ENCODE measurements at places on chromosomes 6 and 20.

DNA sequence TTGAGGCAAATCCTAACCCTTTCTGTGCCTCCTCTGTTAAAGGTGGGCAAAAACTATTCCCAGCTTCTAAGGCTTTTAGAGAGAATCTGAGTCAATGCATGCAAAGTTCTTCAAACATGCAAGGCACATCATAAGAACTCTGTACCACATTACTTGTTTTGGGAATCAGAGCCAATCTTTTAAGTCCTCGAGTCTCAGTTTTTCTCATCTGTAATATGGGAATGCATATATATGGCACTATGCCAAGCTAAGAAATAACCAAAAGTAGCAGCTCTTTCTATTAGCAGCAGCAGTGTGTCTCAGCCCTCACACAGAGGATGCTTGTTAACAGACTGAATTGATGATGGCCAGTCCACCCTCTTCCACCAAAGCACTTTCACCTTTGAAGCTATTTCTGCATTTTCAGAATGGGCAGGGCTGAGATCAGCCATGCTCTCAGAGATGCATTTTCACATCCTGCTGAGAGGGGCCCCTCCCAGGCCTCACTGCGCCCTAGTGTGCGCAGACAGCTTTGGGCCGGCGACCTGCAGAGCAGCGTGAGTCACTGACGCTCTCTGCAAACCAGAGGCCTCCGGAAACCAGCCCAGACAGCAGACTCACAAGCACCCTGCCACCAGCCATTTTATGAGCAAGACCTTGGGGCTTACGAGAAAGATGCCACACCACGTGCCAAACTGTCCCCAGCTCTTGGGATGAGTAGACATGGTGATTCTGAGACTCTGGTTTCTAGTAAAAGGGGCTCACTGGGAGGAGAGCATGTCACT lies 138.0 kb downstream of the NFATC2 start:
- DNase-seq = peak; percentile 80

DNA sequence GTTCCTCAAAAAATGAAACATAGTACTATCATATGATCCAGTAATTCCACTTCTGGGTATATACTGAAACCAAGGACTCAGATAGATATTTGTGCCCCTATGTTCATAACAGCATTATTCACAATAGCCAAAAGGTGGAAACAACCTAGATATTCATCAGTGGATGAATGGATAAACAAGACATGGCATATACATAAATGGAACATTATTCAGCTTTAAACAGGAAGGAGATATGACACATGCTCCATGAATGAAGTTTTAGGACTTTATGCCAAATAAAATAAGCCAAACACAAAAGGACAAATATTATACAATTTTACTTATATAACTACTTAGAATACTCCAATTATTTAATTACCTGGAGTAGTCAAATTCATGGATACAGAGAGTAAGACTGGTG lies 16.4 kb downstream of the PLCB1 start:
- DNase-seq = no peak

DNA sequence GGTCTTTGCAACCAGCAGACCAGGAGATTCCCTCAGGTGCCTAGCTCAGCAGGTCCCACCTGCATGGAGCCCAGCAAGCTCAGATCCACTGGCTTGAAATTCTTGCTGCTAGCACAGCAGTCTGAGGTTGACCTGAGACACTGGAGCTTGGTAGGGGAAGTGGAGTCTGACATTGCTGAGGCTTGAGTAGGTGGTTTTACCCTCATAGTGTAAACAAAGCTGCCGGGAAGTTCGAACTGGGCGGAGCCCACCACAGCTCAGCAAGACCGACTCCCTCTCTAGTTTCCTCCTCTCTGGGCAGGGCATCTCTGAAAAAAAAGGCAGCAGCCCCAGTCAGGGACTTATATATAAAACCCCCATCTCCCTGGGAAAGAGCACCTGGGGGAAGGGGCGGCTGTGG lies 34.3 kb downstream of the PRSS35 start:
- no peak for DNase-seq

DNA sequence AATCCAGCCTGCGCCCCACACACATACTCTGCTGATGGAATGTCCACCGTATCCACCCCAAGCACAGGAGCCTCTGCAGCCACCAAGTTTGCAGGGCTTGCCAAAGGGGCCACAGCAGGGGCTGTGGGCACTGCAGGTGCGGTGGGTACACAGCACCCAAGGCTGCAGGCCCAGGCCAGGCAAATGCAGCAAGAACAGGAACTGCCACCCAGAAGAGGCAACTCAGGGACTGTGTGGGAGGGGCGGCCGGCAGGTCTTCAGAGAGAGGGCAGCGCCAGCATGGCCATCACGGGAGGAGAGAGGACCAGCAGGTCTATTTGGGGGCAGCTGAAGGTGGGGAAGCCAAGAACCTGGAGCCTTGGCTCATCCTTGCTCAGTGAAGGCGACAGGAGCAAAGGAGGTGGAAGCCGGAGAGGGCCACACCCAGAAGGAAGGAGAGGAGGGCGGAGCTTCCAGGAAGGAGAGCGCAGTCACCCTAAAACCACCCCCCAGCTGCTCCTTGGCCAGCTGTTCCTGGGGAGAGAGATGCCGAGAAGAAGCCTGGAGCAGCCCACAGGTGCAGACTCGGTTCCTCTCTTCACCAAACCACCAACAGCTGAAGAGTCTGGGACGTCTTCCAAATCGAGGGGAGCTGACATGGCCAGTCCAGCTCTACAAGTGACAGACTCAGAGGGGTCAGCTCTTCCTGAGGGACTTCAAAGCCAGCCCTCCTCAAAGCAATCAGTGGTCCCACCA lies 265.1 kb upstream of the CDYL start:
- no peak for DNase-seq

DNA sequence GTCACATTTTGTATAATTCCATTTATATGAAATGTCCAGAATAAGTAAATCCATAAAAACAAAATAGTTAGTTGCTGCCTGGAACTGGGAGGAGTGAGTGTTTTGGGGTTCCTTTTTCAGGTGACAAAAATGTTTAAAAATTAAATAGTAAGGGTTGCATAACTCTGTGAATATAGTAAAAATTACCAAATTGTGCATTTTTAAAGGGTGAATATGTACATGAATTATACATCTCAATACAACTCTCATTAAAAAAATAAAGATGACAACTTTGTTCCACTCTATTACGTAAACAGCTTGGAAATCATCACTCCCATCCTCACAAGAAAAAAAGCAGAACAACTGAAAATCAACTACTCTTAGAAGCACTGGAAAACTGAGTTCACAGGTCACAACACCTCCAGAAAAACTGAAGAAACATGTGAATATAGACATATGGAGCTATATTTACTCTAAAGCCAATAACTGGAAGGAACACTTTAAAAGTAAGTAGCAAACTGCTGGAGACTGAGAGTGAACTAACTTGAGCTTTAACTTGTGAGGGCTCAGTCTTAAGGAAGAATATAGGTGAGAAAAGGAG lies 40.0 kb downstream of the RANBP9 start:
- no peak for DNase-seq

GRCh38 chr6:3751077-3751729 lies at the start of gene PXDC1:
PXDC1 (minus strand) TSS chr6:3751713; CDS start chr6:3751531, 182 bp downstream.
- no peak for DNase-seq

- DNase-seq = no peak
These were observed 4.6 kb downstream of the SGK2 start for GRCh38 chr20:43563429-43563828.

GRCh38 chr6:27922949-27923348 lies 10.8 kb upstream of the OR2B2 start:
- no peak for DNase-seq

DNA sequence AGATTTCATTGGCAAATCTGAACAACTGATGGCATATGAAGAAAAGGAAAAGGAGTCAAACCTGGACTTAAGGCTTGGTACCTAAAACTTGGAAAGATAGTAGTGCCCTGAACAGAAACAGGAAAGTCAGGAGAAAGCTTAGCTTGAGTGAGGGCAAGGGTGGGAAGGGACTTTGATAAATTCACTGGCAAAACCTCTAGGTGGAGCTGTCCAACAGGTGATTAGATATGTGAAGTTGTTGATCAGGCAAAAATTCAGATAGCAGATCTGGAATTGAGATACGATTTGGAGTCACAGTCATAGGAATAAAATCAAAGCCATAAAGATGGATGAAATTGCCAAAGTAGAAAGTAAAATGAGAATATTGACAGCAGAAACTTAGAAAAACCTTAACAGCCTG lies 16.1 kb upstream of the ZNF292 start:
- DNase-seq = peak; percentile 58

- DNase-seq = no peak
These were observed 26.8 kb downstream of the MANBAL start for GRCh38 chr20:37316116-37316774.

DNA sequence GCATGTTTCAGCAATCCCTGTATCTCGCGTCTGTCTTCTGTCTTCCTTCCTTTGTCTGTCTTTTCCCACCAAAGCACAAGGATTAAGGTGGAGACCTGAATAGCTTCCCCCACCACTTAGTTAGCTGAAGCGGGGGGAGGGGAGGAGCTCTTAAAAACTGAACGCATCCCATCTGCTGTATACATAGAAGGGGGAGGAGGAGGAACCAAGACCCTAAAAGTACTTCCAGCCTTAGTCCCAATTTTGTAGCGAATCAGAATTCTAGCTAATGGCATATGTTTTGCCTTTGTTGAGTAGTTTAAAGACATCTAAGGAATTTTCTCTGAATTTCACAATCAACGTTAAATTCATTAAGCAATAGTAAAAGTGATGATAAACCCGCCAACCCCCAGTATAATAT lies 47.9 kb downstream of the GNAS start:
- no peak for DNase-seq

DNA sequence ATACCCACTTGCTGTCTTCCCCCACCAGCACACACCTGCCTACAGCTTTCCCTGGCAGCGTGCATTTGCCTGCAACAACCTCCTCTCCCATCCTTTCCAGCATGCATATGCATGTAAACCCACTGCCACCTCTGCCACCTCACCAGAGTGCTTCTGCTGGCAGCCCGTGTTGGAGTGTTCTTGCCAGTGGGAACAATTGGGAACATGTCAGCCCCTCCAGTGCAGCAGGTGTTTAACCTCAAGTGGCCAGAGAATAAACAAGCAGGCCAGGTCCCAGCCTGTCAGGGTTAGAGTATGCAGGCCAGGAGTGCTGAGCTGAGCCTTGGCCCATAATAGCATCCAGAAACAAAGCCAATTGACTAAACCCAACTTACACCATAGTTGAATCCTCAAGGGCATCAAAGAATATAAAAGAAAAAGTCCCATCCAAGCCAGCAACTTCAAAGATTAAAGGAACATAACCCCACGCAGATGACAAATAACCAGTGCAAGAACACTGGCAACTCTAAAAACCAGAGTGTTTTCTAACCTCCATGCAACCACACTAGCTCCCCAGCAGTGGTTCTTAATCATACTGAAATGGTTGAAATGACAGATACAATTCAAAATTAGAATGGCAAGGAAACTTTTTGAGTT lies 1212.1 kb upstream of the CITED2 start:
- no peak for DNase-seq

DNA sequence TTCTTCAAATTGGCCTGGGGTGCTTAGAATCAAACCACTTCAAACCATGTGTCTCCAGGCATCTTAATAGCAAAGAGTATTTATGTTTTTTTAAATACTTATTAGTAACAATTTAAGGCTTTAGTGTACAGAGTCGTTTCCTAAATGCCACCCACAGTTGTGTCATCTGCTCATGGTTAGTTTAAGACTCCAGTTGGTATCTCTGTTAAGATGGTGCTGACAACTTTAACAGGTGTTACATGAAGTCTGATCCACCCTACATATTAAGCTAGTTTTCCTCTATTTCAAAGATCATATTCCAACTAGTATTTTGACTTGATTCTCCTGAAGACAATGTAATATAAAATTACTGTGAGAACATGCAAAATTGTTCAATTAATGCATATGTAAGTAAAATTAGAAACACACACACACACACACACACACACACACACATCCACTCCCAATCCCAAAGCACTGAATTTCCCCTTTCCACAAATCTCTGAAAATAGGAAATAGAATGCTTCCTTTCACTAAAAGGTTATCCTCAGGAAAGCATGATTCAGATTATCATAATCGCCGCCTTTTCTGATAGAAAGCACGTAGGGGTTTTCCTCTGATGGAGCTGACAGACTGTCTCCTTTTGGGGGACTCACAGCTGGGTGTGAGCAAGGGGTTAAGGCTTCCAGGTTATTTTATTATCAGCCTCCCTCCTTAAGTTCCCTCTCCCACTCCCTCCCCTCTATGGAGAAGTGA lies 10.5 kb downstream of the CNKSR3 start:
- no peak for DNase-seq

- DNase-seq = no peak
These were observed 244.8 kb downstream of the FARS2 start for GRCh38 chr6:5506149-5506548.

DNA sequence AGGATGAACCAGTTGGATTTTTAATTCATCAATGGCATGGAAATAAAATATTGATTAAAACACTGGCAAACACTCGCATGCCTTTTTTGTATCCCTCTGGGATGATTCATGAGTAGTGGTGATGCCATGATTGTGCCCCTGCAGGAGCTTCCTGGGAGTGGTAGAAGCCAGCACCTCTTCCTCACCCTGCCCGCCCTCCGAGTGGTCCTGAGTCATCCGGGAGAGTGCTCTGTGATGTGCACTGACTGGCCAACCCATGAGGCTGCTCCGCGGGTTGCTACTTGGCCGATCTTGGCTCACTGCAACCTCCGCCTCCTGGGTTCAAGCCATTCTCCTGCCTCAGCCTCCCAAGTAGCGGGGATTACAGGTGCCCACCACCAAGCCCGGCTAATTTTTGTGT lies 27.4 kb downstream of the GJA10 start:
- DNase-seq = no peak

GRCh38 chr6:46935687-46936086 lies 13.9 kb upstream of the ADGRF5 start:
- DNase-seq = no peak

GRCh38 chr6:44542401-44543116 lies 155.1 kb downstream of the CDC5L start:
- DNase-seq = no peak

GRCh38 chr6:140175486-140175885 lies 801.0 kb upstream of the CITED2 start:
- no peak for DNase-seq

DNA sequence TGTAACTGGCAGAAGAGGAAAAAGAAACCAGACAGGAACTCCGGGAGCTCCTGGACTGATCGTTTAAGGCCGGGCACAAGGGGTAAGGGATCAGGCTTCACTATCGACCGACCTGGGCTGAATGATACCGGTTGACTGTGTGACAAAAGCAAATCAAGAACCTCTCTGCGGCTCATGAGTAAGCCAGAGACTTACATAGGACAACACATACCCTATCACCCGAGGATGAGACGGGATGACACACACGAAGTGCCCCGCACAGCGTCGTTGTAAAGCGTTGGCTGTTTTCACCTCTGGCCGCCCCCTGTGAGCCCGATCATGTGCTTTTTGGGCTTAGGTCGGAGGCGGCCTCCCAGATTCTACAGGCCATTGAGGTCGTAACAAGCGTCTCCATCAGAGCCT lies 695 bp upstream of the TGIF2 start:
- peak; percentile 46 for DNase-seq
